ENCODE measurements at places on chromosomes 16 and 17.

GRCh38 chr17:31418773-31419350, 27.4 kb downstream of the RAB11FIP4 start:
- DNase-seq, result no peak

GRCh38 chr16:57531253-57531575, 5.2 kb downstream of the CCDC102A start:
- no peak for DNase-seq

DNA sequence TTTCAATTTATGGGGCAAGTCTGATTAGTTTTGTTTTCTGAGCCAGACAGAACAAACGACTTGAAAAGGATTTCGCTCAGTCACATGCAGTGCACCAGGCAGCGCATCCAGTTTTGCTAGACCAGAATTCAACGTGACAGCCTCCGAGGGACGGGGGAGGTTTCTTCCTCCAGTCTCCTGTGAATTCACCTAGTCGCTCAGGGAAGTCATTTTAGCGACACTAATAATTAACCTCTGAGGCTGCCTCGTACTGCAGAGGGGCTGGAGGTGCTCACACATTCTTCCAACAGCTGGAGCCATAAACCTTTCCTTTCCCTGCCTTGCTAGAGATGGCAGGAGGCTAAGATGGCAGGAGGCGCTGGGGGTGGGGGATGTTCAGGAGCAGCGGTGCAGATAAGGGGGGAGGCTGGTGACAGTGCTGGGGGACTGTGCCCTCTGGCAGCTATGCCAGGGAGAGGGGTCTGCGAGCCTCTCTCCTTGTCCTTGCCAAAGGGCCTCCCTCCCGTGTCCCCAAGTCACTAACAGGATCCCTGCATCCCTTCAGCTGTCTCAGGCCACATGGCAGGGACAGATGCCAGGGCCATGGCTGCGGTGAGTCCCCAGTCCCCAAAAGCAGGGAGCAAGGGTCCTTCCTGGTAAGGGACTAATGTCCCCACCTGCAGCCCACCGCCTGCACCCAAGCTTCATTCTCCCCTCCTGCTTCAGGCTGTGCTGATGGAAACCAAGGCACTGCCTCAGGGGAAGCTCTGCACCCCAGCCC, 24.0 kb downstream of the MXRA7 start:
- DNase-seq, result no peak

DNA sequence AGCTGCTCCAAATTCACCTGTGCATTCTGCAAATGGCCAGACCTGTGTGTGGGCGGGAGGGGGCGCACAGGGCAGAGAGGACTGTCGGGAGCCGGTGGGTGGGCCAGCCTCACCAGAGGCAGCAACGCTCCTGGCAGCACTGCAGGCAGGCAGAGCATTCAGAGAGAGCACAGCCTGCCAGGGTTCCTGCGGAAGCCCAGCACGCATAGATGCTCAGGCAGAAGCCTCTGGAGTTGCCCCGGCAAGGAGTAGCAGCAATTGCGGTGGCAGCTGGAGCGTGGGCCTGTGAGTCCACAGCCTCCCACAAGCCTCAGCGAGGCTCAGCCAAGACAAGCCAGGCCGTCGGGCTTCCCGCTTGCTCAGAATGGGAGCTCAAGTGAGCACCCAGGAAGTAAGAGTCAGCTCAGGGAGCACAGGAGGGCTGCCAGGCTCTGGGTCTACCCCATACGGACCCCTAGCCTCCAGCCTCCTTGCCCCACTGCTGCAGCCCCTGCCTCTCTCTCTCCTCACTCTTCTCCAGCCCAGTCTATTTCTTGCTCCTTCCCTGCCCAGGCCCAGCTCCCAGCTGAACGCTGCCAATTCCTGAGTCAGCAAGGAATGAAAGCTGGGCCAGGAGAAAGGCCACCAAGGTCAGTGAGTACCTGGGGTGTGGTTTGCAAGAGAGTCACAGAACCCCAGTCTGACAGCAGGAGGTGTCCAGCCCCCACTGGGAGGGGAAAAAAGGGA, 9.6 kb downstream of the EMC6 start:
- no peak for DNase-seq

- no peak for DNase-seq
Measured at GRCh38 chr16:46482895-46483294, 138.3 kb downstream of the SHCBP1 start.

GRCh38 chr17:1930337-1930645, 94.8 kb downstream of the RTN4RL1 start:
- DNase-seq, result no peak

All from stimulated activated naive CD8-positive, alpha-beta T cell treated with anti-CD3 and anti-CD28 coated beads, Interleukin-15, Interleukin-2, amounts not matched to agents 100 U/mL and 50 U/mL, for 24 hours (primary cell).